Smooth muscle cell of bladder (primary cell): ENCODE measurements at places on chromosomes 16 and 17. TPM values are rescaled to one million over a fixed set of nuclear protein-coding genes. Genes with fewer than 3 reads are reported as not detected.

CNGB1 gene
- not detected in 2 replicates for total RNA-seq

OR2C1 gene
- total RNA-seq = 0.09 and 0.14 TPM in 2 replicates

ZSCAN10 gene
- total RNA-seq = not detected in 2 replicates

CALB2 gene
- 0.28 and 0.92 TPM in 2 replicates for total RNA-seq

RCVRN gene
- total RNA-seq = 0.28 and 0.37 TPM in 2 replicates

HIRIP3 gene
- total RNA-seq = 5.0 and 5.6 TPM in 2 replicates

DPEP2 gene
- total RNA-seq = not detected in 2 replicates

C1QTNF8 gene
- not detected in 2 replicates for total RNA-seq

KCNJ16 gene
- not detected in 2 replicates for total RNA-seq

TMEM92 gene
- total RNA-seq = under 0.01 and 0.09 TPM in 2 replicates

MED9 gene
- 9.5 and 10.2 TPM in 2 replicates for total RNA-seq
